ENCODE measurements at places on chromosomes 6 and 20.

DNA sequence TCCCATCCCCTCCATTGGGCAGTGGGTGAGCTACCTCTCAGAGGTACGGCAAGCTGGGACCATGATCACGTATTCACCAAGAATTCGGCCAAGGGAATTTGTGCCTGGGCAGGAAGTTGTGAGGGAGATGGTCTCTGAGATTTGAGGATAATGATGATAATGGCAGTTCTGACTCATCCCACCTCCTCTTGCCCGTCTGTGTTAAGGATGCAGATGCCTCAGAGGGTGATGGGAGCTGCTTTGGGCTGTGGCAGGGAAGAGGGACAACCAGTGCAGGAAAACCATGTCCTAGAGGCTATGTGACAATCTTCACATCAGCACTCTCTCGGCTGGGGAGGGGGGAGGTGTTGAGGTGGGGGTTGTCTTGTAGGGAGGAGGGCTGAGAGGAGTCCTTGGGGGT lies 4.3 kb downstream of the TGM6 start:
- no peak for DNase-seq

GRCh38 chr20:33568378-33568777 lies 78.5 kb downstream of the CBFA2T2 start:
- DNase-seq: peak; percentile 36

- DNase-seq: no peak
These were observed 10.7 kb downstream of the ENPP5 start for GRCh38 chr6:46160102-46160501.

DNA sequence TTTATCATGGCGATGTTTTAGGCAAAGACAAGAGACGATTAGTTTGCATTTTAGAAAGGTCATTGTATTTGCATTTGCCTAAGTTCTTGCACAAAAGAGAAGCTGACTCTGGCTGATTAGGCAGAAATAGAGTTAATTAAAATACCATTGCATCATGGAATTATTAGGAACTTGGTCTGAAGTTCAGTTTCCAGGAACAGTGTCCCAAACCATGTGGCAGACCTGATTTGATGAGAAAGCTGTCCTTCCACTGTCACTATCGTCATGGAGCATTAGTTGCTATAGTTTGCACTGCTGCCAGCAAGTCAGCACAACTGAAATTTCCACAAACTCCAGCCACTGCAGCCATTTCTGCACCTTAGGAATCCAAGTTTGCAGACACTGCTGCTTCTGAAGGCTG lies 24.3 kb upstream of the MCUR1 start:
- no peak for DNase-seq

- DNase-seq: peak; percentile 52
These were observed at the start of gene SYTL3 for GRCh38 chr6:158649289-158650143. Gene SYTL3, plus strand, starts transcription at chr6:158650054. Its CDS starts 13,215 bp downstream, at chr6:158663269.

DNA sequence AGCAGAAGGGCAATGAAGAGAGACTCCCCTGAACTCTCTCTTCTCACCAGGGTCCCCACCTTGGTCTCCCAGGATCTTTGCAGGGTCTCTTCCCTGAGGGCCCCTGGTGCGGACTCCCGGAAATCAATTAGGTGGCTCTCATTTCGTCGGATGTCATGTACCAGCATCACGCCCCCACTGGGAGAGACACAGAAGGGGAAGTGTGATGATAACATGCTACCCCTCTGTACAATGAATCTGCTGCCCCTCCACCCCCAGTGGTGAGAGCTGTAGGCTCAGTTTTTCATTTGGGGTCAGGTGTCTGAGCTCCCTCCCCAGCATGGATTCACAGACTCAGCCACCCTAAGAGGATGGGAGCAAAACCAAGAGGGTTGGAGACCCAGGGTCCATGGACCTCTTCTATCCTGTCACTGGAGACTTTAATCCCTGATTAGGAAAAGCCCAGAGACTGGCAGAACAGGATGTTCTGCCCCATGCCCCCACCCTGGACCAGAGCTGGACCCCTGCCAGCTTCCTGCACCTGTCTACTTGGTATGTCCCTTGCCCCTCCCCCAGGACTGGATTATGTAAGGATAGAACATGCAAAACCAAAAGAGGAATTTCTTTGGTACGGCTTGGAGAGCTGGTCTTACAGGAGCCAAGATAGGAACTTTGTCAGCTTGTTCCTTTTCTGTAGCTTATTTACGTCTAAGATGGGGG lies 11.1 kb downstream of the GGT7 start:
- no peak for DNase-seq

- DNase-seq: no peak
These were observed 40.8 kb downstream of the PKIB start for GRCh38 chr6:122651031-122651430.

GRCh38 chr6:97586344-97586743 lies 303.3 kb upstream of the MMS22L start:
- DNase-seq: no peak

DNA sequence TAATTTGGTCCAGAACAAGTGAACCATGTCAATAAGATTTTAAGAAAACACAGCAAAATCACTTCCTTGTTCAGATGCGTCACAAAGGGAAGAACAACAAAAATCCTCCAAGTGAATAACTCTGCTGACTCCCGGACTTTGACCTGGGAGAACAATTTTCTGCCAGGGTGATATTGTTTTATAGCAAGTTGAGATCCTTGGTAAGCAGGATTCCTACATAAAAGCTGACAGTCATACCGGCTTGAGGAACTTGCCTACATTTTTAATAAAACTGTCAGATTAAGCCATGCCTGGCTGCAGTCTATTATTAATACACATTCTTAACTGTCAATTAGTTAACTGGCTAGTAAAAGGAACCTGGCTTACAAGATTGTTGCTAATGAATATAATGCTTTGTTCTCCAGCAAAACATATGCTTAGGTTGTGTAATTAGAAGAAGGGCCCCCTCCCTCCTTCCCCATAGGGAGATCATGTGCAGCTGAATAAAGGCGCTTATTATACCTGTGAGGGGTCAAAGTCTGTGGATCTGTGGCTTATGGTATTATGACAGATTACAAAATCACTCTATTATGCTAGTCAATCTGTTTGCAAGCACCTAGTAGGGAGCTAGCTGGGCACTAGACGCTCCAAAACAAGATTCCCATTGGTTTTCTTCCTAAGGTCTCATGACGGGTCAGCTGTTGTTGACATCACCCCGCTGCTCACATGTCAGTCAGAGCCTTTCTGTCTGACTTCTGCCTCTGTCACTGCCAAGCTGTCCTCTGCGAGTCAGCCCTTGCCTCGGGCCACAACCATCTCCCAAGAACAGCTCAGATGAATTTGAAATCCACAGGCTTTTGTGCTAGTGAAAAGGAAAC lies 44.6 kb upstream of the SEC63 start:
- no peak for DNase-seq

GRCh38 chr6:137767911-137768690 lies 99.0 kb upstream of the TNFAIP3 start:
- DNase-seq: no peak

DNA sequence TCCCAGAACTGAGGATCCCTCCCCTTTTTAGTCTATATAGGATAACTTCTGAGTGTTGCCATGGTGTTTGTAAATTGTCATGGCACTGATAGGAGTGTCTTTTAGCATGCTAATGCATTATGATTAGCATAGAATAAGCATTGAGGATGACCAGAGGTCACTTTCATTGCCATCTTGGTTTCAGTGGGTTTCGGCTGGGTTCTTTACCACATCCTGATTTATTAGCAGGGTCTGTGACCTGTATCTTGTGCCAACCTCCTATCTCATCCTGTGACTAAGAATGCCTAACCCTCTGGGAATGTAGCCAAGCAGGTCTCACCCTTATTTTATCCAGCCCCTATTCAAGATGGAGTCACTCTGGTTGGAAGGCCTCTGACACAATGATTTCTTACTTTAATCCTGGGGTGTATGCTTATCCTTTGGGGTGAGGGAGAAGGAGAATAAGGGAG lies 19.6 kb downstream of the WFDC2 start:
- no peak for DNase-seq

DNA sequence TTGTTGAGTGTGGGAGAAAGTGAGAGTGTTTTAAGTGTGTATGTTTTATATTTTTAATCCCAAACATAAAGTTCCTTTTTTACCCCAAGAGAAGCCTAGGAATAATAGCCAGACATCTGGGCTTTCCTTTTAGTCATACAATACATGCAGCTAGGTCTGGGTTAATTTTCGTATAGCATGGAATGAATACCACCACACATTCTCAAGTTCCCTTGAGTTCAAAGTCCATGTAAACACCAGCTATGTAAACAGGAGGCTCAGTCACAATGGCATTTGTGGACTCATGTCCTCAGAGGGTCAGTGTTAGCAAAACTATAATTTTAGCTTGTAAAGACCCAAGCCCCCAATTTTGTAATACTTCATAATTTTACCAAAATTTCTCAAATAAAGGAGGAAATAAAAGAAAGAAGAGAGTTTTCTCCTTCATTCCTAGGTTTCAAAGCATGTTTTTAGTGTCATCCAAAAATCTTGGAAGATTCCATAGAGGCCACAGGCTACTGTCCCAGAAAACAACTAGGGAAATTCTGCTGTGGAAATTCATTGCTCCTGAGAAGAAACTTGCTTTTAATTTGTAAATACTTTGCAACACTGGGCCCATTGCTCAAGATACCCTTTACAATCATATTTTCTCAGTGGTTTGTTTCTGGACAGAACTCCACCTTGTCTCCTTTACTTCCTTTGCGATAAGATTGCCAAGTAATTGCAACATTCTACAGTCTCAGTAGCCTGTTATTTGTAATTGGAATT lies 671.2 kb downstream of the COL12A1 start:
- no peak for DNase-seq

GRCh38 chr20:9220874-9221547 lies 152.1 kb downstream of the PLCB4 start:
- no peak for DNase-seq

GRCh38 chr6:170147832-170148708 lies 142.8 kb downstream of the DLL1 start:
- DNase-seq: no peak

All from left cardiac atrium (tissue), 4 donors.